Left lung (tissue), 14 donors: ENCODE measurements at places on chromosomes 4 and X. TPM values are rescaled to one million over a fixed set of nuclear protein-coding genes. Genes with fewer than 3 reads are reported as not detected.

DNA sequence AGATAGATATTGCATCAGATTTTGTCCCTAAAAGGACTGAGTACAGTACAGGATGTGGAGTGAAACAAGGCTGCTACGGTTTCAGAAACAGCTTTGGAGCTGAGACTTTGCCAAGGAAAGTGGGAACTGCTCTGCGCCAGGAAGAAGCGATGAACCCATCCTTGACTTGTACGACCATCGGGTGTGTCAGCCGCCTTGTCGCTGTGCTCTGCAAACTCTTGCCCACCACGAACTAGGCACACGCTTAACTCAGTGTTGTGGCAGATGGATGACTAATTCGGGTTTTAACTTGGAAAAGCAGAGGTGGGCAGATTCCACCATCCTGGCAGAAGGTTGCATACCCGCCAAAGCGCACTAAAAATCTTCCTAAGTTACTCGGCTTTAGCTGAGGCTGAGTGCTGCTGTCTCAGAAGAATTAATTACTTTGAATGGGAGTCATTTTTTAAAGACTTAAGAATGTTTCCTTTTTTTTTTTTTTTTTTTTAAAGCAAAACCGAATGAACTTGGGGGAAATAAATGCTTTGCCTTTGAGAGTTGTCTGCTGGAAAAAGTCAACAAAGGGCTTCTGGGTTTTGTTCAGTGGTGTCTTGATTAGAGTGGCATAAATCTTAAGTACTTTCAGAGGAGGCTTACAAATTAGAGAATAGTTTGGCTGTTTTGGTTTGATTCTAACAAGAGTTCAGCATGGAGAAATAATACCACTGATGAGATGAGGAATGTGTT, 69.5 kb downstream of the SHROOM2 start:
- no peaks in the 10 kb centered on the region for H3K4me1 ChIP-seq

- H3K4me3 ChIP-seq, result no peak overlapping the region
- no peaks in the 10 kb centered on the region for H3K4me1 ChIP-seq
- no peak overlapping the region for H3K27ac ChIP-seq
- no peak for DNase-seq
- no peaks in the 10 kb centered on the region for H3K27me3 ChIP-seq
Measured at GRCh38 chrX:132576939-132577338, 88.1 kb upstream of the MBNL3 start.

DNA sequence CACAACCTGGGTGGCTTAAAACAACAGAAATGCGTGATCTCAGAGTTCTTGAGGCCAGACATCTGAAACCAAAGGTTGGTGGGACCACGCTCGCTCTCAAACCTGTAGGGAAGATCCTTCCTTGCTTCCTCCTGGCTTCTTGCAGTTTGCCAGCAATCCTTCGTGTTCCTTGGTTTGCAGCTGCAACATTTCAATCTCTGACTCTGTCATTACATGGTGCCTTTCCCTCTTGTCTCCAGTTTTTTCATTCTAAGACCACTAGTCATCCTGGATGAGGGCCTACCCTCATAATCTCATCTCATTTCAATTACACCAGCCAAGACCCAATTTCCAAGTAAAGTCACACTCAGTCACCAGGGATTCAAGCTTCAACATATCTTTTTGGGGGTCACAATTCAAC, 388.0 kb downstream of the GPM6A start:
- H3K27me3 ChIP-seq, result no peaks in the 10 kb centered on the region
- no peak for DNase-seq
- H3K36me3 ChIP-seq, result no peaks in the 10 kb centered on the region

- no peaks in the 10 kb centered on the region for H3K36me3 ChIP-seq
- DNase-seq, result no peak
- H3K27me3 ChIP-seq, result no peaks in the 10 kb centered on the region
- H3K4me3 ChIP-seq, result no peak overlapping the region
Measured at GRCh38 chr4:128456171-128456570, 168.6 kb upstream of the PGRMC2 start.

DNA sequence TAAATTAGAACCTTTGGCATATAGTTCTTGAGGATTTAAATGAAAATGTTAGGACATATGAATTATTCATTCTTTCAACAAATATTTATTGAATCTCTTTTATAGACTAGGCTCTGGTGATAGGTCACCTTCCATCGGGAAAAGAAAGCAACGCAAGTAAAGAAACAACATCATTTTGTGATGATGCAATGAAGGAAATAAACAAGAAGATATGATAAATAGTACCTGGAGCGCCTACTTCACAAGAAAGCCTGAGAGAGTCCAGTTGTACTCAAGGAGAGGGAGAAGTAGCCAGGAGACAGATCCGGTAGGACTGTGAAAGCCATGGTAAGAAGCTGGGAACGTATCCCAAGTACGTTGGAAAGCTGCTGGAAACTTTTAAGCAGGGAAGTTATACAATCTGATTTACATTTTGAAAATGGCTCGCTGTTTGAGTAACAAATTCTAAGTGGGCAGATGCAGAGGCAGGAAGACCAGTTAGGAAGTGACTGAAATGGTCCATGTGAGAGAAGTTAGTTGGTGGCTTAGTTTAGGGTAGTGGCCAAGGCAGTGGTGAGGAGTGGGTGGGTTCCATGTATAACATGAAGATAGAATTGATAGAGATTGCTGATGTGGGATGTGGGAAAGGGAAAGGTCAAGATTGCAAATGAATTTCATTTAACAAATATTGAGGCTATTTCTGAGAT, 17.7 kb upstream of the CPE start:
- no peak overlapping the region for H3K27ac ChIP-seq
- H3K27me3 ChIP-seq, result no peaks in the 10 kb centered on the region
- H3K4me3 ChIP-seq, result no peak overlapping the region
- no peaks in the 10 kb centered on the region for H3K4me1 ChIP-seq
- no peaks in the 10 kb centered on the region for H3K36me3 ChIP-seq

Gene C4orf17
- total RNA-seq, result not detected

Gene PPID
- 24.3 TPM for total RNA-seq

Gene TNMD
- total RNA-seq, result not detected
